Natural killer cell (primary cell): ENCODE measurements at places on chromosomes 12 and 14.
A peak's percentile ranks its signal among the peaks of the same experiment; 100 is the strongest.

DNA sequence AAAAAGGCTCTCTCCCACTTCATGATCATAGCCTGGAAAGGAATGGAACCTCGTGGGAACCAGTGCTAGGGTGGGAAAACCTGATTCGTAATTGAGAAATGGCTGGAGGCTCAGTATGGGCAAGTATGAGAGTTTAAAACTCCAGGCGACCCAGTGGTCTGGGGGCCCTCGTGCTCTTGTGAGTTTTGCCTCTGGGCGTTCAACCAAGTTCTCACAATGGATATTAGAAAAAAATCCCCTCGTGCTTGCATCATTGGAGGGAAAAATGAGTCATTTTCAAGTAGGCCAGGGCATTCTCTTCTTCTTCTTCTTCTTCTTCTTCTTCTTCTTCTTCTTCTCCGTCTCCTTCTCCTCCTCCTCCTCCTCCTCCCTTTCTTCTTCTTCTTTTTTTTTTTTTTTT lies 39.0 kb downstream of the GPR68 start:
- DNase-seq: no peak
- no peak overlapping the region for H3K4me3 ChIP-seq
- no peak overlapping the region for H3K27ac ChIP-seq
- H3K27me3 ChIP-seq: no peaks in the 10 kb centered on the region
- peaks cover 61% of the 10 kb centered on the region for H3K36me3 ChIP-seq
- H3K4me1 ChIP-seq: peaks cover 12% of the 10 kb centered on the region

DNA sequence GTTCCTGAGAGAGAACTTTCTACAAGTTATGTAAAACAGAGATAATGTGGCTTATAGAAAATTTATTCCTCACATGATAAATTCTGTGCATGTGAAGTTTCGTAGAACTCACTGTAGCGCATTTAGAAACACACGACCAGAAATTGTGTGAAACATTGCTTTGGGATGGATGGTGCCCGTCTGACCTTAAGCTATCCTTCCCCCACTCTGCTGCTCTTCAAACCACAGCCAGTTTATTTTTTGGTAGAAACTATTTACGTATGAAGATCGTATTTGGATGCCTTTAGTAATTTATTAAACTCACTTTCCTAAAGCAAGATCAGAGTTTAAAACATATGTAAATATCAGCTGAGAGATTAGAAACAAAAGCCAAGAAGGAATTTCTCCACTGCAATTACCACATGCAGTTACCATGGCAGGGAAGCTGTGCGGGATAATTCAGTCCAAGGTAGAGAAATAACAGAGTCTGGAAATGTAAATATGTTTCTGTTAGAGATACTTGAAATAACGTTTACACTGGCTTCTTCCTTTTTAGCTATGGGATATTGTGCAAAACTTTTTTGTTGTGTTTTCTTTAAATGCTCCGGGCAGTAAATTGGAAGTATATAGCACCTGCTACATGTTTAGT lies 382.7 kb downstream of the RGS6 start:
- no peak for DNase-seq
- no peak overlapping the region for H3K27ac ChIP-seq

DNA sequence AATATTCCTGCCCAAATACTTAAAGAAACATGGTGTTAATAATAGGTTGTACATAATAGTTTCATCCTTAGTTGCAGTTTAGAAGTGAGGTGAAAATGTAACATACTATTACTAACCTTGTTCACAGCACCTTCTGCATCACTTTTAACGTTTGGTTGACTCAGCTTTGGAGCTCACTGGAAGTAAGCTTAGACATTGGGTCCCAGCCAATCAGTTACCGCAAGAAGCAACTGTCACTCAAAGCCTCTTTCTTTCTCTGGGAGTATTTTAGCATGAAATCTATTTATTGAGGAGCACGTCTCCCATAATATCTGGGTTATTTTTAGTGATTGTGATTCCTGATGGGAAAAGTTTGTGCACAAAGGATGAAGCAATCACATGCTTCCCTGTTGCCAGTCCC lies 472.6 kb downstream of the SNAPC1 start:
- no peak for DNase-seq
- no peak overlapping the region for H3K27ac ChIP-seq
- H3K27me3 ChIP-seq: no peaks in the 10 kb centered on the region
- no peak overlapping the region for H3K4me3 ChIP-seq
- H3K4me1 ChIP-seq: no peaks in the 10 kb centered on the region

DNA sequence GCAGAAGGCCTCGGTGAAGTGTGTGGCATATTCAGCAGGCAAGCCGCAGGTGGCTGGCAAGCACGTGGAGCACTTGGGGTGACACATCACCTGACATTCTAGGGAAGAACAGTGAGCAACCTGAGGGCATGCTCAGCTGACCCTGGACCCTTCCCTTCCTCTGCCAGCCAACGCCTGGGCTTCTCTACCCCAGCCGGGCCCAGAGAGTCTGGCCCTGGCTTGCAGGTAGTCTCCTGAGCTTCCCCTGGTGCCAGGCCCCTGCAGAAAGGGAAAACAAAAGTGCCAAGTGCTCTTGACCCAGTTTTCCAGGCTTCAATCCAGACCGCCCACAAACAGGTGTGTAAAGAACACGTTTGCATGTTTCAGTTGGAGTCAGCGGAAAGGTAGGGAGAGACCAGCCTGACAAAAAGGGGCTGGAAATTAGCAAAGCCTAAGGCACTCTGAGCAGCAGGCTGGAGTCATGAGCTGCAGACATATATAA lies 45.7 kb downstream of the PRKAB1 start:
- H3K4me1 ChIP-seq: no peaks in the 10 kb centered on the region
- no peak for DNase-seq
- no peak overlapping the region for H3K4me3 ChIP-seq
- H3K27me3 ChIP-seq: no peaks in the 10 kb centered on the region

DNA sequence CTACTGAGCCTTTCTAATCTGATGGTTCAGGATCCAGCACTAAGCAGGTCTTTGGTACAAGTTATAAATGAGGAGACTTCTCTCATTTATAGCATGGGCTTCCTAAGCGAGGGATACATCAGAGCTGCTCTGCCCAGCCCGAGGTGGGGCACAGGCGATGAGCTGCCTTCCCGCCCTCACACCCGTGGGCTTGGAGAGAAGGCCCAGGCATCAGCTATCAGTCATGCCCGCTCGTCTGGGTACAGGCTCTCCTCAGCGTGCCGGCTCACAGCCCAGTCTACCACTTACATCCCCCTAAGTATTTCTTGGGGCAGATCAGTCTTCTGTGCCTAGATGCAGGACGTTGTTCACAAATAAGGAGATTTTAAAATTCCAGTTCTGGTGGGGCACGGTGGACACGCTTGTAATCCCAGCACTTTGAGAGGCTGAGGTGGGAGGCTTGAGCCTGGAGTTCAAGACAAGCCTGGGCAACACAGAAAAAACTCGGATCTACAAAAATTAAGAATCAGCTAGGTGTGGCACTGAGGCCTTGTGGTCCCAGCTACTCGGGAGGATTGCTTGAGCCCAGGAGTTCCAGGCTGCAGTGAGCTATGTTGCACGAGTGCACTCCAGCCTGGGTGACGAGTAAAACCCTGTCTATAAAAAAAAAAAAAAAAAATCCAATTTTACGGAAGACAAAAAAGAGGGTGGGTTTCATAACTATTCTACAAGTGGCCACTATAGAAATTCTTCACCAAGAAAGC lies 57.0 kb downstream of the CCDC88C start:
- no peak for DNase-seq
- no peak overlapping the region for H3K4me3 ChIP-seq
- H3K27ac ChIP-seq: peak overlapping the region; percentile 14

DNA sequence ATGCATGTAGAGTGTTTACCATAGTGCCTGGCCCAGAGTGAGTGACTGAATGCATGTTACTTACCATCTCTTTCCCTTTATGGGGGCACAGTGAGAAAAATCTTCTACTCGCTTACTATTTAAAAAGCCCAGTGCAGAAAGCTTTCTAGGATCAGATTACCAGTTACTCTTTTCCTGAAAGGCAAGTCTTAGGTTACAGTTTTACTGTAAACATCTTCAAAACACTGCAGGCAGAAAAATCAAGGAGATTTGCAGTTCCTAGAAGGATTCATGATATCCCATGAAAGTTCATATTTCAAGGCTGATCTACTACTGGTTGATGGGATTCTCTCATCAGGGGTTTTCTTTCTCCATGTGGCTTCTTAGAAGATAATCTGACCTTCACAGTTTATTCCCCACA lies 29.3 kb upstream of the DAAM1 start:
- no peak overlapping the region for H3K27ac ChIP-seq
- H3K4me1 ChIP-seq: no peaks in the 10 kb centered on the region
- no peak overlapping the region for H3K4me3 ChIP-seq
- no peak for DNase-seq
- H3K36me3 ChIP-seq: no peaks in the 10 kb centered on the region

DNA sequence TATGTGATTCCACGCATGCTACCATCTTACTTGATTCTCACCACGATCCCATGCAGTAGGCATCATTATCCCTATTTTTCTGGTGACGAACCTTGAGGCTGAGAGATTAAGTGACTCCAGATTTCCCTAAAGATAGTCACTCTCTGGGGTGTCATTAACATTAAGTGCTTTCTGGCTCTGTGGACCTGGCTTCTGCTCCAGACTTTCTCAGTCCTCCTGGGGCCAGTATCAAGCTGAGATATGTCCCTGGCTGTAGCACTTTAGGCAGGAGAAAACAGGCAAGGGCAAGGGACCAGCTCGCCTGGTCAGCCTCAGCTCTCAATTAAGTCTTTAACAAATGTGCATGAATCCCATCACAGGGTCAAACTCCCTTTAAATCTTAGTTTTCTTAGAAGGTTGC lies 38.3 kb upstream of the PRB2 start:
- no peak for DNase-seq
- no peak overlapping the region for H3K27ac ChIP-seq
- no peaks in the 10 kb centered on the region for H3K4me1 ChIP-seq
- H3K4me3 ChIP-seq: no peak overlapping the region
- H3K27me3 ChIP-seq: no peaks in the 10 kb centered on the region

- H3K4me1 ChIP-seq: no peaks in the 10 kb centered on the region
- H3K27me3 ChIP-seq: no peaks in the 10 kb centered on the region
- H3K36me3 ChIP-seq: no peaks in the 10 kb centered on the region
- no peak overlapping the region for H3K27ac ChIP-seq
- DNase-seq: no peak
Measured at GRCh38 chr14:80445605-80446004, 234.3 kb upstream of the DIO2 start.

- no peak overlapping the region for H3K4me3 ChIP-seq
- no peak for DNase-seq
- H3K27ac ChIP-seq: no peak overlapping the region
- H3K27me3 ChIP-seq: no peaks in the 10 kb centered on the region
- no peaks in the 10 kb centered on the region for H3K36me3 ChIP-seq
- H3K4me1 ChIP-seq: no peaks in the 10 kb centered on the region
Measured at GRCh38 chr14:88196116-88196890, 126.8 kb downstream of the KCNK10 start.

DNA sequence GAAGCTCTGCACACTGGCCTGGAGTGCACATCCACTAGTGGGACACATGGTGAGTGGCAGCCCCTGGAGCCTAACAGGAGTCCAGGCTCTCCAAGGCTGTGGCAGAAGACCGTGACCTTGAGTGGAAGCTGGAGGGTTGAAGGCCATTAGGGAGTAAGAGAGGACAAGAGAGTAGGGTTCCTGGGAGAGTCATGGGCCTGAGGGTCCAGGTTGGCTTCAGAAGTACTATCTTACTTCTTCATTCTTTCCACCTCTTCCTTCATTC lies 406 bp downstream of the IL23A start:
- peaks cover 18% of the 10 kb centered on the region for H3K36me3 ChIP-seq
- peaks cover 29% of the 10 kb centered on the region for H3K4me1 ChIP-seq
- peak overlapping the region; percentile 76 for H3K27ac ChIP-seq
- no peak for DNase-seq

- H3K4me3 ChIP-seq: no peak overlapping the region
- H3K36me3 ChIP-seq: no peaks in the 10 kb centered on the region
- DNase-seq: no peak
- no peaks in the 10 kb centered on the region for H3K27me3 ChIP-seq
- no peaks in the 10 kb centered on the region for H3K4me1 ChIP-seq
Measured at GRCh38 chr12:69904777-69905176, 79.8 kb downstream of the MYRFL start.

DNA sequence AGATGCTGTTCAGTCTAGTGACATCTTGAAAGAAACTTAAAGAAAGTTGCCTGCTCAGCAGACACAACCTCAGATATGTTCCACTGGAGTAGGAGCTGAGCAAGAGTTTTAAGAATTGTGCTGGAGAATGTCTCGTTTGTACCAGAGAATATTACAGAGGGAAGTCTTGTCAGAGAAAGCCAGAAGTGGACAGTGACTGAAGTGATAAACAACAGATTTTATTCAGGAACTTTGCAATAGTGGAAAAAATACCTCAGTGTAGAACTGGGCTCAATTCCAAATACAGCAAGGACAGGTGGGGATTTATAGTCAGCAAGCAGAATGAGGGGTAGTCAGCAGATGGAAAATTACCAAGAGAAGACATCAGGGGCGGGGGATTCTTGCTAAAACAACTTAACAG lies 18.6 kb downstream of the ZDHHC17 start:
- no peaks in the 10 kb centered on the region for H3K27me3 ChIP-seq
- peaks cover 7% of the 10 kb centered on the region for H3K4me1 ChIP-seq
- no peak overlapping the region for H3K27ac ChIP-seq
- no peaks in the 10 kb centered on the region for H3K36me3 ChIP-seq
- H3K4me3 ChIP-seq: no peak overlapping the region

GRCh38 chr12:96448300-96448699 lies 41.1 kb upstream of the CFAP54 start:
- H3K4me3 ChIP-seq: no peak overlapping the region
- DNase-seq: no peak
- no peaks in the 10 kb centered on the region for H3K36me3 ChIP-seq

DNA sequence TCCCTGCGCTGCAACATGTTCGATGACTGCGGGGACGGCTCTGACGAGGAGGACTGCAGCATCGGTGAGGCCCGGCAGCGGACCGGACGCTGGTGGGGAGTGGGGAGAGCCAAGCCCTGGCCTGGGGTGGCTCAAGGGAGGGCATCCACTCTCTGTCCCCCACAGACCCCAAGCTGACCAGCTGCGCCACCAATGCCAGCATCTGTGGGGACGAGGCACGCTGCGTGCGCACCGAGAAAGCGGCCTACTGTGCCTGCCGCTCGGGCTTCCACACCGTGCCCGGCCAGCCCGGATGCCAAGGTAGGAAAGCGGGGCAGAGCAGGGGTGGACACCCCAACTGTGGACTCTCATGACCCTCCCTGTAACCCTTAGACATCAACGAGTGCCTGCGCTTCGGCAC lies 11.4 kb upstream of the NXPH4 start:
- H3K27me3 ChIP-seq: no peaks in the 10 kb centered on the region
- no peak for DNase-seq
- no peak overlapping the region for H3K27ac ChIP-seq
- H3K36me3 ChIP-seq: no peaks in the 10 kb centered on the region
- H3K4me3 ChIP-seq: no peak overlapping the region
- H3K4me1 ChIP-seq: no peaks in the 10 kb centered on the region

DNA sequence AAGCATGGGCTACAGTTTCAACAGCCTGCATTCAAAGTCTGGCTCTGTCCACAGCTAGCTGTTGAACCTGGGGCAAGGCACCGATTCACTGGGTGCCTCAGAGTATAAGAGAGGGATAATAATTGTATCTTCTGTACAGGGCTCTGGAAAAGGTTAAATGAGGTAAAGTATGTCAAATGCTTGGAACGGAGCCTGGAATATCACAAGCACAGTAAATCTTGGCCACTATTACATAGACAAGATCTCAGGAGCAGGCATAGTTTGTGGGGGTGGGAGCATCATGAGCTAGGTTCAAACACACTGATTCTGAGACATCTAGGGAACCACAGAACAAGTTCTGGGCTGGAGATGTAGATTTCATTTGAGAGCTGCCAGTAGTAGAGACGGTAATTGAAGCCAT lies 203.7 kb upstream of the NUDT4 start:
- DNase-seq: no peak
- H3K4me3 ChIP-seq: no peak overlapping the region
- no peaks in the 10 kb centered on the region for H3K27me3 ChIP-seq
- H3K4me1 ChIP-seq: no peaks in the 10 kb centered on the region
